GF-D8 (cell line): ENCODE measurements at places on chromosomes 13 and 19.

DNA sequence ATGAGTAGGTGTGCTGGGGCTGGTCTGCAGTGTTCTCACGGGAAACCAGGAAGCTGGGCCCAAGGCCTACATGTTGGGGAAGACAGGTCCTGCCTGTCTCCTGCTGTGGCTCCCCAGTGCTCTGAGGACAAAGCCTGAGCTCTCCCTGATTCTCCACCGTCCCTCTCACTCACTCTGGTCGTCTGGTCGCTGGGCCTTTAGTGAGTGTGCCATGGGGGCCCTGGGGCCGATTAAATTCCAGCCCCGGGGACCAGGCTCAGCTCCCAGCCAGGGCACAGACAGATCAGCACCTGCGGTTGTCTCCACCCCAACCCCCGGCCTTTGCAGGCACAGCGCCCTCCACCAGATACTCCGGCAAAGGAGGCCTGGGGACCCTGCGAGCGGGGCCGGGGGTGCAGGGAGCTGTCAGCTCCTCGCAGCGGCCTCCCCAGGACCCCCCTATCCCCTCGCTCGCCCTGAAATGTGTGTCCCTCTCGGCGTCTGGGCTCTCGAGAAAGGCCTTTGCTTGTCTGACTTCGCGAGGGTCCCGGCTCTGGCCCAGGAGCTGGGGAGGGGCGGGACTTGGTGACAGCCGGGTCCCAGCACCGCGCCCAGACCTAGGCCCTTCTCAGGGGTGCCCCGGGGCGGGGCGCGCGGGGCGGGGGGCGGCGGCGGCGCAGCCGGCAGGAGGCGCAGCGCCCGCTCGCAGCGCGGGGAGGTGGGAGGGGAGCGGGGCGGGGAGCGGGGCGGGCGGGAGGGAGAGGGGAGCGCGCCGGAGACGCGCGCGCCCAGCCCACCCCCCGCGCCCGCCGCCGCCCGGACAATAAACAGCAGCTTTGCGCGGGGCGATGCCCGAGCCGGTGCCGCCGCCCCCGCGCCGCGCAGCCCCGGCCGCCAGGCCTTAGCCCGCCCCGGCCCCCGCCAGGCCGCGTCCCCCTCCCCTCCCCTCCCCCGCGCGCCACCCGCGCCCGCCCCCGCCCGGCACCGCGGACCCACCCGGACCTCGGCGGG is at the start of gene PALM:
TSS of gene PALM (plus strand) at position 782 of the 990 bp plus-strand sequence. CDS start 212 bp downstream, outside the sequence.
- no peak for DNase-seq

DNA sequence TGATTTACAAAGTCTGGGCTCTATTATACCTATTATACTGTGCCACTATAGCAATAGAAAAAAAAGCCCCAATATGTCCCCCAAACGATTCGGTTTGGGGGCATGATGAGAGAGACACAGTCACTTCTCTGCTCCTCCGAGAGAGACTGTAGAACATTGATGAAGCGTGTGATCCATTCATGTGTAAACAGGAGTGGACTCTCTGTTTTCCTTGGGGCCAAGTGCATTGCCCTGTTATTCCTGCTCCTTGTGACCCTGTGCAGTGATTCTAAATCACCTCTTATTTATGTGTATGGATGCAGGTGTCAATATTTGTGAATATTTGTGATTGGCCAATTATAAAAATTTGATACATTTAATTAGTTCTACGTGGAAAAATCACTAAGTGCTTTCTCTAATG is 17.0 kb downstream of the F10 start:
- no peak for DNase-seq

GRCh38 chr19:51822325-51822724 is 27.4 kb downstream of the FPR3 start:
- peak; percentile 63 for DNase-seq

DNA sequence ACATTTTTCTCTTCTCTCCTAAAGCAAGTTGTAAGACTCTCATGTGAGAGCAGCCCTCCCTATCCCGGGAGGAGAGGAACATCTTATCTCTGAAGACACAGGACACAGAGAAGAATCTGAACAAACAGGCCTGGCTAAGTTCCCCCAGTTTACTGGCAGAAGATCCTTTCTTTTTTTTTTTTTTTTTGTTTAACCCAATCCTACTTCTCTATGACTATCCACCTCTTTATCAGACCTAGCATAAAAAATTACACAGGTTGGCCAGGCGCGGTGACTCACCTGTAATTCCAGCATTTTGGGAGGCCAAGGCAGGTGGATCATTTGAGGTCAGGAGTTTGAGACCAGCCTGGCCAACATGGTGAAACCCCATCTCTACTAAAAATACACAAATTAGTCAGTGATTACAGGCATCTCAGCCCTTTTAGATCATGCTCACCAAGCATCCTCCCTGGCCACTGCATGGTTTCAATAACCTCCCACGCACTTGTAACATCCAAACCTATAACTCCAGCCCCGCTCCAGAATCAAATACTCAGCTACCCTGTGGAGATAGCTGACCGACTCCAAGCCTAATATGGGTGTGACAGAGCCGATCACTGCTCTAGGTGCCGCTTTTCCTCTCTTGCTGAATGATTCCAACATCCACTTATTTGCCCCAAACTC is 27.3 kb upstream of the MUC16 start:
- DNase-seq = no peak

GRCh38 chr19:35781650-35782049 is 6.3 kb downstream of the ARHGAP33 start:
- DNase-seq = no peak

- DNase-seq = no peak
Observed at GRCh38 chr19:46201454-46202310, 27.9 kb upstream of the IGFL1 start.

- DNase-seq = no peak
Observed at GRCh38 chr19:17205237-17206140, 9.7 kb upstream of the USE1 start.

DNA sequence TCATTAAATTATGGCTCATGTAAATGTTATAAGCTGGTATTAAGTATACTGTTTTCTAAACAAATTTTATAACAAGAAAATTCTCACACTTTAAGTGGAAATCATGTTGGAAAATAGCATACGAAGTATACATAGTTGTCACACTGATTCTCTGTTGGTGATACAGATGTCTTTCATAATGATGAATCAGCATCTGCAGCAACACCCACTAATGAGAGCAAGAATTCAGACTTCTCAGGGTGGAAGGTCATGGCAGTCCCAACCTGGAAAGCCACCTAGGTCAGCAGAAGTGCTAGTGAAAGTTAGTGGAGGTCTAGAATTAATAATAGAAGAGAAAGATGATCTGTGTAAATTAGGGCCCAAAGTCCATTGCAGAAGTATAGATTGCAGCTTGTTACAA is 719.7 kb upstream of the MIR17HG start:
- no peak for DNase-seq

DNA sequence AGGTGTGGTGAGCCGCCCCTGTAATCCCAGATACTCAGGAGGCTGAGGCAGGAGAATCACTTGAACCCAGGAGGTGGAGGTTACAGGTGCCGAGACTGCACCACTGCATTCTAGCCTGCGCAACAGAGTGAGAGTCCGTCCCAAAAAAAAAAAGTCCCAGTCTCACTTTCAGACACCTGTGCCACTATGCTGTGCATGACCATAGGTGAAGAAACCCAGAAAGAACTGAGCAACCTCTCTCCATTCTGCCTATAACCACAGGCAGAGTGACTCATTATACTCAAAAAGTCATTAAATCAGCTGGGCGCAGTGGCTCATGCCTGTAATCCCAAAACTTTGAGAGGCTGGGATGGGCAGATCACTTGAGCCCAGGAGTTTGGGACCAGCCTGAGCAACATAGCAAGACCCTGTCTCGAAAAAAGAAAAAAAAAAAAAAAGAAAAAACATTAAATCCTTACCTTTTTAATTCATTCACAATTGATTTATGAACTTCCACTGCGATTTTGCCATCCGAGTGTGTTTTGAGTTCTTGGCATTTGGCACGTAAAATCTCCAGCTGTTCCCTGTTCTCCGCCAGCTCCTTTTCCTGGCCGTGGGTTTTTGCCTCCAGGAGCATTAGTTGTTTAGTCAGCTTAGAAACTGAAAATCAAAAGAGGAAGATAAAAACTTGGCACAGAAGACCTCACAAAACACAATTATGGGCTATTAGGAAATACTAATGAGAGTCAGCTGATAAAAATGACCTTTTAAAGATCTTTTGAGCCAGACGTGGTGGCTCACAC is 45.5 kb upstream of the SLC7A9 start:
- no peak for DNase-seq

DNA sequence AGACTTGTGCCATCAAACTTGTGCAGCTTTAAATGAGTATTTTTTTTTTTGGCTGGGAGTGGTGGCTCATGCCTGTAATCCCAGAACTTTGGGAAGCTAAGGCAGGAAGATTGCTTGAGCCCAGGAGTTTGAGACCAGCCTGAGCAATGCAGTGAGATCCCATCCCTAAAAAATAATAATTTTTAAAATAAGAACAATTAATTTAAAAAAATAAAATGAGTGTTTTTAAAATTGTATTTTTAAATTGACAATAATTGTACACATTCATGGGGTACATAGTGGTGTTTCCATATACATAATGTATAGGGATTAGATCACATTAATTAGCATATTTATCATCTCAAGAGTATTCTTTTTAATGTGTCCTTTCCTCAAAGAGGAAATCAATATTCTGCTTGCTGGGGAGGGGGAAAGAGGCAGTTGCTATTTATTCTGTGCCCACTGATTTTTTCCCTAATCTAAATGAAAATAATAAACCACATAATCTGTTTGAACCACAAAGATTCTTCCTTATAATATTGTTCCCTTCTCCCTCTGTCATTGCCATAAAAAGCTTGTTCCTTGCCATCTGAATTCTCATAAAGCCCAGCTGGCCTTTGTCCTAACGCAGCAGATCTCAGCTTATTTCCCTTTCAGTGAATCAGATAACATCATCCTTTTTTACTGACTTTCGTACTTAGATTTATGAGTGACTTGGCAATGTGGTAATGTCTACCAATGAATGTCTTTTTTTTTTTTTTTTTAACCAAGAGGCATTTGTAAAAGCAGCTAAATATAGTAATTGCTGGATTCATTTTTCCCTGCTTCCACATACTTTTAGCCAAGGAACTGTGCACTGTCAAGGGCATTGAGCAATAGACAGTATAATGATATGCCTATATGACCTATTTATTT is 81.8 kb upstream of the RUBCNL start:
- DNase-seq = peak; percentile 13

DNA sequence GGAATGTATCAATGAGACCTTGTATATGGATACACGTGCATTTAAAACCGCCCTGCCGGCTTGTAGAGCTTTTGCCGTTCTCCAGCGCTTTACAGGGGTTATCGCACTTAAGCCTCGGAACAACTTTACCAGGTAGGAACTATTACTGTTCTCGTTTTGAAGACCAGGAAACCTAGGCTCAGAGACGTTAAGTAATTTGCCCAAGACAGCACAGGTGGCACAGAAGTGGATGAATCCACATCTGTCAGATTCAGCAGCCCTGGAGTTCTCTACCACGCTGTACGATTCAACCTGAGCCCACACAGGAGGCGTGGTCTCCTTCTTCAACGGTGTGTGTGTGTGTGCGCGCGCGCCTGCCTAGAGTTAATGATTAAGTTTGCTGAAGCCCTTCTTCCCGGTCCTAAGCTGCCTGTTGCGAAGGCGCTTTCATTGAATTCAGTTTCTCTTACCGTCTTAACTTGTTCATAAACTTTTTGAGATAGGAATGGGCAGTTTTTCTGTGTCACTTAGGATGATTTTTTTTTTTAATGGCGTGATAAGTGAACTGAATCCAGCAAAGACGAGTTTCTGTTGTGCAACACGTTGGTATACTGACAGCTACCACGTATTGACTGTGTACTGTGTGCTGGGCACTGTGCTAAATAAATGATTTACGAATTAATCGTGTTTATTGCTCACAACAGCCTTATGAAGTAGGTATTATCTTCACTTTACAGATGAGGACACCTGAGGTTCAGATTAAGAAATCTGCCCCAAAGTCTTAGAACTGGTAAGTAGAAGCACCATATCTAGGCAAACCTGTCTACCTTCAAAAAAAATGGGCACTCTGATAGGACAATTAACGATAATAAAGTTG is 67.4 kb downstream of the KCNRG start:
- peak; percentile 88 for DNase-seq

DNA sequence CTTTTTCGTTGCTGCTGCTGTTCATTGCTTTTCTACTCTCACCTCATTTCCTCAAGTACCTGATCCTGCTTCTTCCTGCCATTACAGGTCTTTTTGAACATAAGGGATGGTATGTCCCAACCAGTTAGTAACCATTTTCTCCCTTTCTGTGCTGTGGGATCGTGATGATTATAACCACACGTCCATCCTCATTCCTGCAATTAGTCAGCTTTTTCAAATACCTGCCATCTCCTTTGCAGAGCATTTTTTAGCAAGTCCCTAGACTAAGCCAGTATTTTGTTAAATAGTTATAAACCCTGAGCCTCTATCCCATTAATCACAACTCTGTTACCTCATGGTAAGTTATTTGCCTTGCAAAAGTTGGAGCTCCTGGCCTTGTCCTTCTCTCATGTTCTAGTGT is 109.2 kb downstream of the FNDC3A start:
- DNase-seq = no peak

GRCh38 chr19:17197666-17198065 is 17.5 kb upstream of the USE1 start:
- no peak for DNase-seq

GRCh38 chr19:19480688-19481087 is 34.7 kb downstream of the TSSK6 start:
- no peak for DNase-seq

GRCh38 chr13:28306325-28306724 is 168.0 kb downstream of the PAN3 start:
- DNase-seq = no peak

GRCh38 chr19:2791876-2792275 is 6.6 kb downstream of the THOP1 start:
- no peak for DNase-seq

- no peak for DNase-seq
Observed at GRCh38 chr19:31350693-31351055, 1.4 kb upstream of the TSHZ3 start.

- DNase-seq = no peak
Observed at GRCh38 chr13:46629811-46630413, 76.9 kb downstream of the LRCH1 start.

DNA sequence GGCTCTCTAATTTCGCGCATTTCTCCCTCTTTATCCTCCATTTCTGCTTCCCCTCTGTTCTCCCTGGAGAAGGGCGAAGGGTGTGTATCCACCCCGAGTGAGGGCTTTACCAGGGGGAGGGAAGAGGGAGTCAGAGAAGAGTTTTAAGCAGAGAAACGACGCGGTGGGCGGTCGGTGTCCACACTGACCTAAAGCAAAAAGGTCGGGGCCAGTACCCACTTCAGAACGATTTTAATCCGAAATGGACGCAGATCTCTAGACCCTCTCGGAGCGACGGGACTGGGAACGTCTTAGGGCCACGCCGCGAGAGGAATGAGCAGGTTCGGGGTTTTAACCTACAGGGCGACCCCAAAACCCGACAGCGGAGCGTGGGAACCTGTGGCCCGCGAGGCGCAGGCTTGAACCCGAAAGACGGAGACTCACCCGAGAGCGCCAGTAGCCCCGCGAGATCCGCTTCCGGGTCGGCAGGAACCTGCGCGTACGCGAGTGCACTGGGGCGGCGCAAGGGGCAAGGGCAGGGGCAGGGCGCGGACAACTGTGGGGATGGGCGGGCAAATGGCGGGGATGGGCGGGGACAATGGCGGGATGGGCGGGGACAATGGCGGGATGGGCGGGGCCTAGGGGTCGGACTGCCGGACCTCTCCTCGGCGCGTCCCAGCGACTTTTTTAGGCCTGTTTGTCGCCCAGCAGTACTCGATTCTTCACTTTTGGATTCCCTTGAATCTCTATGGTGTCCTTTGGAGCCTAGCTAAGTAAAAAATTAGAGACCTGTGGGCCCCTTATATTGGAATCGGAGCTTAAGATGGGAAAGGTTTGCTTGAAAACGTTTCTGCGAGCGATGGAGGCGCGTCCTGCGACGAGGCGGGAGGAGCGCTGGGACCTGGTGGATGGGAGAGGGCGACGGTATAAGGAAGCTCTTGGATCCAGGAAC is at the start of gene ZNF677:
TSS of gene ZNF677 (minus strand) at position 463 of the 931 bp plus-strand sequence. CDS start 3,323 bp downstream, outside the sequence.
- peak; percentile 41 for DNase-seq

GRCh38 chr13:24737042-24737441 is 26.9 kb upstream of the RNF17 start:
- DNase-seq = no peak
